ENCODE measurements at places on chromosomes 2 and 18.

- DNase-seq: no peak
Measured at GRCh38 chr2:234771176-234771575, 180.6 kb upstream of the SH3BP4 start.

DNA sequence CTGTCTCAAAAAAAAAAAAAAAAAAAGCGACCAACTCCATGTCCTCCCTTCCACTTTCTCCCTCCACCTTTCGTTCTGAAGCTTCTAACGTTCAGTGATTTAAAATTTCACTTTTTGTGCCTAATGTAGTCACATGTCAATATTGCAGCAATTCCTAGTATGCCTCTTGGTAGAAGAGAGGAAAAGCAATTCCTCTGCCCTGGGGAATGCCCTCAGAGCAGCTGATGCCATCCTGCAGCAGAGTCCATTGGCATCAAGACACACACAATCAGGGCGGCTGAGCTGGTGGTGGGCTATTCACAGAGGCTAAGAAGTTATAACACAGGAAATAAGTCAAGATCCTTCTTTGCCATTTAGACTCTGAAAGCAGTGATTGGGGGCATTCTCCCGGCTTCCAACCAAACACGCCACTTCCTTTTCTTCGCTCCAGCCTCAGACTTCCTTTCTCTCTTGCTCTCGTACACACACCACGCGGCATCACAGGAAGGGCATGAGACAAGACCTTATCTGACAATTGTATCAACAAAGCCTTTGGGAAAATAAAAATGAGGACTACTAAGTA is 71.9 kb downstream of the MOGAT1 start:
- DNase-seq: no peak

- no peak for DNase-seq
Measured at GRCh38 chr2:224772494-224772893, 56.3 kb upstream of the CCDC195 start.

GRCh38 chr2:215505044-215505786 is 69.3 kb upstream of the FN1 start:
- DNase-seq: no peak

All from activated gamma-delta T cell treated with Interleukin-2 at 50 U/mL for 16 hours (primary cell).